ENCODE measurements at places on chromosomes 16 and 17.

DNA sequence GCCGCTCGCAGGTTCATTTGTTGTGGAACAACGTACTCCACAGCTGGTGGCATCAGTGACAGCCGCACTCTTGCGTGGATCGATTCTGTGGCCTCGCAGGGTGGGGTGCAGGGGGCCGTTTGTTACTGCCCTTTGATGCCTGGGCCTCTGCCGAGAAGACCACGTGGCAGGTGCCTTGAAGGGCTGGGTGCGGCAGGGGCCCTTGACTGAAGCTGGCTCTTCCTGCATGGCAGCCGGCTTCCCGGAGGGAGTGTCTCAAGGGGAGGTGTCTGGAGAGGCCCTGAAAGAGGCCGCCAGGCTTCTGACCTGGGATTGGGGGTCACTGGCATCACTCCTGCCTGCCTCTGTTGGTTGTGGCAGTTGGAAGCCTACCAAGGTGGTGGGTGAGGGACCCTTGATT, 43.8 kb downstream of the TBCD start:
- DNase-seq, result no peak

- no peak for DNase-seq
Observed at GRCh38 chr16:57791195-57791892, 10.9 kb downstream of the KIFC3 start.

- DNase-seq, result no peak
Observed at GRCh38 chr16:11208916-11209665, 46.9 kb downstream of the SOCS1 start.

- no peak for DNase-seq
Observed at GRCh38 chr17:49890852-49891251, 43.0 kb upstream of the TAC4 start.

DNA sequence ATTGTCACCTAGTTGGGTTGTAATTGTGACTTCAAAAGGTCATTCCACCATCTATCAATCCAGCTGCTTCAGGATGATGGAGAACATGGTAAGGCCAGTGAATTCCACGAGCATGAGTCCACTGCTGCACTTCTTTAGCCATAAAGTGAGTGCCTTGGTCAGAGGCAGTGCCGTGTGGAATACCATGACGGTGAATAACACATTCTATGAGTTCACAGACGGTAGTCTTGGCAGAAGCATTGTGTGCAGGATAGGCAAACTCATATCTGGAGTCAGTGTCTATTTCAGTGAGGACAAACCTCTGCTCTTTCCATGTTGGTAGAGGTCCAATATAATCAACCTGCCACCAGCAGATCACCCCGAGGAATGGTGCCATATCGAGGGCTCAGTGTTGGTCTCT, 650.9 kb downstream of the KCNJ2 start:
- no peak for DNase-seq

Measured in caudate nucleus (tissue), 63 donors.